ENCODE measurements at places on chromosomes 12 and 14. TPM values are rescaled to one million over a fixed set of nuclear protein-coding genes. Genes with fewer than 3 reads are reported as not detected.
A peak's percentile ranks its signal among the peaks of the same experiment; 100 is the strongest.

DNA sequence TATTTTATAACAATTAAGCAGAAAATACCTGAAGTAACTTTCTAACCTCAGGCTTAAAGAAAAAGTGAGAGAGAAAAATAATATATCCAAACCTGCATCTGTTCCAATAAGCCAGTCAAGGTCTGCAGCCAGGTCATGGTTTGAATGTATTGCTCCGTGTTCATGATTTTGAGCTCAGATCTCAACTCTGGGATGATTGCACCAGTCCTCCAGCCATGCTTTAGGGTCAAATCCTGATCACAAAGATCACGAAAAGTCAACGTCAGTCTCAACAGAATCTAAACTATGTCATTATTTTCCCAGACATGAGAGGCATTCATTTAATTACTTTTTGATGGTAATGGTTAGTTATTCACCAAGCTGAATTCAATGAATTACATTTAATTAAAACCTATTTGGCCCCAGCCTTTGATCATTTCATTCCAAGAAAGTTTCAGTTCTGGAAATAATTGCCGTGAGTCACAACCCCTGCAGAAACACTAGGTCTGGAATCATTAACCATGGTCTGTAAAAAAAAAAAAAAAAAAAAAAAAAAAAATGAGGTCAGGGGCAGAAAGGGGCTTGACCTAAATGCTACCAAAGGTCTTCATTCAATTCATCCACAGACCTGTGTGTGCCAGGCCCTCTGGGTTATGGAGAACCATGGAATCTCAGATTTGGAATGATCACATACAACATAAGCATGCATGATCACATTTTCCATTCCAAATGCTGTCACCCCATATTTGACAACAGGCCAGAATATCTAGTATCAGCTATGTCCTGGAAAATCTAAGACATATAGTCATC is 55.6 kb downstream of the NT5DC3 start:
- DNase-seq: no peak

Gene WASHC4
- polyA plus RNA-seq: 2.4 TPM

GRCh38 chr12:45863332-45863731 is 127.0 kb downstream of the SCAF11 start:
- no peak for DNase-seq

DNA sequence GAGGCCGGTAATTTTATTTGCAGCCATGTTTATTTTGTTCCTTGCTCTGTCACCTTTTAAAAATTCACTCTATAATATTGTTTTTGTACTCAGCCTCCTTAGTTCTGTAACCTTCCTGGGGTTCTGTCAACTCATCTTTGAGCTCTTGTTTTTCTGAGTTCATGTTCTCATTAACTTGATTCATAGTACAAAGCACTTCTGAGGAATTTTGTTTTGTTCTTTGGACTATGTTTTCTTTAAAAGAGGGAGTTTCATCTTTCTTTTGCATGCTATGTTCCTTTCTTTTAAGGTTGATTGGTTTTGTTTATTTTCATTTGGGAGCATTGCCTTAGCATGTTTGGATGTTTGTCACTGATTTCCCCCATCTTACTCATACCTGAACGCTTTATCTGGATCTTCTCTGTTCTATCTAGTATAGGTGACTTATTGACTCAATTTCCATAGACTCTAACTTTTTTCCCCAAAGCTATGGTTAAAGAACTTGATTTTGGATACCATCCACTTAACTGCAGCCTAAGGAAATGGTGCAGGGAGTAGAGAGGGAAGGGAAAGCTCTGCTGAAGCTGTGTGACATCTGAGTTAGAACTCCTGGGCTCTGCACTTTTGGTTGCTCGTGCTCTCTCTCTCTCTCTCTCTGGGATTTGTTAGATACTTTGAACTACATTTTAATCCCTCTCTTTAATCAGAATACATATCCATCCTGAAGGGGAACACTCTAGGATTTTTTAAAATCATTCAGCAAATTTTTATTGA is 268.5 kb downstream of the PAWR start:
- no peak for DNase-seq

Gene WNT5B
- polyA plus RNA-seq: 4.1 TPM

DNA sequence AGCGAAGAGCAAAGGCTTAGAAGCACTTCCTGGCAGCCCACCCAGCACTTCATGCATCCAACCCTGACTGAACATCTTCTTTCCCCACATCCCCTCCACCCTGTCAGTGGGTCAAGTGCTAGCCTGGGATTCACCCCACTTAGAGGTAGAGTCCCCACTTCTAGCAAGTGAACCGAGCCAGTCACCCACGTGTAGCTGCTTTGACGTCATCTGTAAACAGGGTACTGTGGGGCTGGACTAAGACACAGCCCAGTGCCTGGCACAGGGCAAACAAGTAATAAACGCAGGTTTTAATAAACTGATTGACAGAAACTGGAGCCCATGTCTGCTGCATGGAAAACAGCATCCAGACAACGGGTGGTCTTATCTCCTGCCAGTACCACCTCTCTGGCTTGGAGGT is 61.7 kb downstream of the ITPK1 start:
- no peak for DNase-seq

Gene MYRFL
- not detected for polyA plus RNA-seq

- DNase-seq: no peak
These were observed 118.3 kb downstream of the NCOR2 start for GRCh38 chr12:124448955-124449622.

DNA sequence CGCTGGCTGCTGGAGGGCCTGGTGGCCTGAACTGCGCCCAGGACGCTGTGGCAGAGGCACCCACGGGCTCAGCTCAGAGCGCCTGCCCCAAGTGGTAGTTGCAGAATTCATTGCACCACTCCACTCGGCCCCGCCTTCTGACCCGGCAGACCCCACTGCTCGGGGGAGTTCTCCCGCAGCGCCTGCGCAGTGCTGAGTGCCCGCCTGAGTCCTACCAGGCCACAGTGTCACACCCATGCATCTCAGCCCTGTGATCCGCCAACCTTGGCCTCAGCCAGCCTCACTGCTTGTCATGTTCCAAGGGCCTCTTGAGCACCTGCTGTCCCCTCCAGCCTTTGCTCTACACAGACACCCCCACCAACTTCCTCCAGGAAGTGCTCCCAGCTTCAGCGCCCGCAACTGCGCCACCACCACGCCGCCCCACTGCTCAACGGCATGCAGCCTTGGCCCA is 12.2 kb downstream of the DEGS2 start:
- no peak for DNase-seq

DNA sequence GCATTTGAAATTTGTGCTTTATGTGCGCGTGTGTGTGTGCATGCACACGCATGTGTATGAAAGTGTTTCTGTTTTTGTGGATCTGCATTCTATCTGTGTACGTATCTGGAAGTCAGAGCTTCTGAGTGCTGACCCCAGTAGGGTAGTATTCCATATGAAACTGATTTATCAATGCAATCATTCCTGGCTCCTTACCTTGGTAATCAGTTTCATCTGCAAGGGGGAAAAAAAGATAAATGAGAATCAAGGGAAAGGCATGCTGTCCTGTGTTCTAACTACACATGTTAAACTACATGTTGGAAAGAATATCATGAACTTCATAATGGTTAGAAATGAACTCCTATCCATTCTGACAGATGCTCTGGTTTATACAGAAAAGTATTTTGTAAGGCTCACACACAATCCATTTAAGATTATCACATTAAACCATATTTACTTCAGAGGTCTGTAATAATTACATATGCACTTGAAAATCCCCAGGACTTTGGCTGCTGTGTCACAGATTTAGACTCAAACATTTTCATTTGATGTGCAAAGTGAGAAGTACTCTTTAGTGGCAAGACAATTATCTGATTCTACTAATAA is 276.1 kb upstream of the LMO3 start:
- DNase-seq: peak; percentile 70

DNA sequence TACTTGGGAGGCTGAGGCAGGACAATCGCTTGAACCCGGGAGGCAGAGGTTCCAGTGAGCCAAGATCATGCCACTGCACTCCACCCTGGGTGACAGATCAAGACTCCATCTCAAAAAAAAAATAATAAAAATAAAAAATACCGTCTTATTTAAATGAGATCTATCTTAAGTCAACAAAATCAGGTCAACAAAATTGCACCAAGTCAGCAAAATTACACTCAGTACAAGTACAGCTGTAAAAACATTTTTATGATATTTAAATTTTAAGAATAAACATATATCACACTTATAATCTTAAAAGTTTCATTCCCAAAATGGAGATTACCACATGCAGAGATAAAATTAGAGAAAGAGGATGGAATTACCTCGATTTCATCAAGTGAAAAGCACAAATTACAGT is 33.2 kb downstream of the HECTD1 start:
- no peak for DNase-seq
